ENCODE measurements at places on chromosomes 7 and 10. TPM values are rescaled to one million over a fixed set of nuclear protein-coding genes. Genes with fewer than 3 reads are reported as not detected.
A peak's percentile ranks its signal among the peaks of the same experiment; 100 is the strongest.

DNA sequence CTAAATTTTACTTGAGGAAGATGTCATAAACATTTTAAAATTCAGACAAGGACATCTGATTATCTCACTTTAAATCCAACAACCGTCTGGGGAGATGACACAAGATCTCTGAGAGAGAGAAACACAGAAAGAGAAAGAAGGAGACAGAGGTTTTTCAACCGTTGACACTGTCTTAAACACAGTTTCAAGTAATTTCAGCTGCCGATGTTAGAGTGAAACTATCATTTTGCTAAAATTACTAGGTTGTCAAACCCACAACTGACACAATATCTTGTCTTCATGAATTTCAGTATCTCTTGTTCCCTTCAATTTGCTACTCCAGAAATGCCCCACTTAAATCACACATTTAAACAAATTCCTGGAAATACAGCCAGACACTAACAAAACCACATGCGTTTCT, 174.8 kb downstream of the RAPGEF5 start:
- no peak for ATAC-seq

GRCh38 chr10:810351-810846, 120.9 kb upstream of the DIP2C start:
- no peak for ATAC-seq

DNA sequence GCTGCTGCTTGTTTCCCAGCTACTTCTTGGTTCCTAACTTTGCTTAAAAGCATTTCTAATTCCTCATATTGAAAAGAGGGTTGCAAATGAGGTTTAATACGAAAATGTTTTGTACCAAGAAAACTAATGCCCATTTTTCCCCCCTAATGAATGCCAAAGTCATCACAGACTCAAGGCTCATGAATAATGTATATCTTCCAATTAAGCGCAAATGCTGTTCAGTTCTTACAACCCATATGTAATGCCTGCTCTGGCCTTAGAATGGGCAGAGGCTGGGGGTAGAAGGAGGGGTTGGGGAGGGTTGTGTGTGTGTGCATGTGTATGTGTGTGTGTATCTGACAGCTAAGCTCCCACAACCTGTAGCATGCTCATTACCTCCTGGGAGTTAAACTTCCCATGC, 901.7 kb downstream of the KCNMA1 start:
- ATAC-seq, result no peak

- no peak for ATAC-seq
These were observed 58.0 kb upstream of the CELF2 start for GRCh38 chr10:10959666-10960065.

DNA sequence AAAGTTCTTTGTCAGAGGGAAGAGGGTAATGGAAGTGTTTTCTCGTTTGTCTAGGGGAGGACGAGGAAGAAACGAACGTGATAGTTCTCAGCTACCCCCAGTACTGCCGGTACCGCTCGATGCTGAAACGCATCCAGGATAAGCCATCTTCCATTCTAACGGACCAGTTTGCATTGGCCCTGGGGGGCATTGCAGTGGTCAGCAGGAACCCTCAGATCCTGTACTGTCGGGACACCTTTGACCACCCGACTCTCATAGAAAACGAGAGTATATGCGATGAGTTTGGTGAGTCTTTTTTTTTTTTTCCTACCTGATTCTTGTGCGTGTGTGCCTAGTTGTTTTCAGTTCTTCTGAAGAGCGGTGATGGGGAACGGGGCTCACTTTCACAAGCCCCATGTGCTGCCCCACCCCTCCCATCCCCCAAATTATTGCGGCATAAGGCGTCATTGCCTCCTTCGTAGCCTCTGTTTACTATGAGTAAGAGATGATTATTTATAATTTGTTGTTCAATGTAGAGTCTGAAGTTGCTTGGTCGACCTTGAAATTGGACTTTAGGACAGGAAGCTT, 98.6 kb downstream of the ARID5B start:
- ATAC-seq, result no peak

GRCh38 chr7:24050991-24051560, 232.9 kb upstream of the NPY start:
- no peak for ATAC-seq

DNA sequence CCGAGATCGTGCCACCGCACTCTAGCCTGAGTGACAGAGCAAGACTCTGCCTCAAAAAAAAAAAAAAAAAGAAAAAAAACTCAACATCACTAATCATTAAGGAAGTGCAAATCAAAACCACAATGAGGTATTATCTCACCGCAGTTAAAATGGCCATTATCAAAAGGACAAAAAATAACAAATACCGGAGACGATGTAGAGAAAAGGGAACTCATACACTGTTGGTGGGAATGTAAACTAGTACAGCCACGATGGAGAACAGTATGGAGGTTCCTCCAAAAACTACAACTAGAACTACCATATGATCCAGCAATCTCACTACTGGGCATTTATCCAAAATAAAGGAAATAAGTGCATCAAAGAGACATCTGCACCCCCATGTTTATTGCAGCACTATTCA, 24.3 kb downstream of the GRK5 start:
- no peak for ATAC-seq

- ATAC-seq, result no peak
These were observed 17.5 kb upstream of the KIF20B start for GRCh38 chr10:89683883-89684282.

DNA sequence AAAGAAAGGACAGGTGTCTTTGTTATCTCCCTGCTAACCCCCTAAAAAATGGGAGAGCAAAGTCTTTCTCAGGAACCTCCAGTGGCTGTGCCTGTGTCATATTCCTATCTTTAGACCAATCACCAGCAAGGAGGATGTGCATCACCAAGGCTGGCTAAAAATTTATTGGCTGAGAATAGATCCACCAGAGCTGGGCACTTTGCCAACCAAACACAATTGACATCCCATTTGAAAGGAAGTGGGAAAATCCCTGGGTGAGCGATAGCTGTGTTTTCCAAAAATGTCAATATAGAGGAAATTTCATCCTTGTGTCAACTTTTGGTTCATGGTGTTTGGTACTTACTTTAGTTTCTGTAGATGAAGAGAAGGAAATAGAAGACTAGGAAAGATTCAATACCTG, 13.1 kb upstream of the GPR141 start:
- no peak for ATAC-seq

- ATAC-seq, result peak; percentile 40
These were observed 330.9 kb upstream of the COBL start for GRCh38 chr7:51647486-51647885.

DNA sequence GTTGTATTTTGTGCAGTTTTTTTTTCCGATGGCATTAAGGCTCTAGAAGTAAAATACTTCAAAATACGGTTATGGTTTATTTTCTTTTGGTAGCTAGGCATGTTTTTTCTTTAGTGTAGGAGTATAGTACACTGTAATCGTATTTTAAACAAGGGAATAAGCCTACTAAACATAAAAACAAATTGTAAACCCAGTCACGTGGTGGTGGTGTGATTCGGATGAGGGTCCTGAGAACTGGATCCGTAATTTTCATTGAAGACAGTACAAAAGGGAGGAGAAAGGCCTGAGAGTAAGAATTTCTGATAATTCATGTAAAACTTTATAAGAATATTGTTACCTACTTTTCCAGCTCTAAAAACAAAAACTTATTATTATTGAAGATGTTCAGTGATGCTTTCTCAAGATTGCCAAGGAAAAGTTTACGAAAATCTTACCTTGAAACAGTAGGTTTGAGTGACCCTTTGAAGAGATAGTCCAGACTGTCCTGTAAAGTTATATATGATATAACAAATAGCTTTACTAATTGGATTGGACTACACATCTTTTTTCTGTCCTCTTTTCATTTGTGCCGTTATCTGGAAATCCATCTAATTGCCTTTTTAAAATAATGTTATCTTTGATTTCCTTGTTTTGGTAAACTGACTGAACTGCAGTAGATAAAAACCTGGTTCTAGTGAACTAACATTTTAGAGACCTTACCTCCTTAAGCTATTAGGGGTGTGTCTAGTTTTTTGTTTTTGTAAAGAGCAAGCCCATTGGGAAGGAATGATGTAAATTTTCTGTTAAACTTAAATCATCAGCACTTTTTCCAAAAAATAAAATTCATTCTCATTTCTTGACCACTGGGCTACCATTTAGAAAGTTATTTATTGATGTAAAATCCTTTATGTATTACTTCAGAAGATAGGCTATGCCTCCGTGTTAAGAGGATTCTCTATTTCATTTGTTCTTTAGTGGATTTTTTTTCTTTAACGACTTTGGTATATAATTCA, 1.0 kb upstream of the PBLD start:
- no peak for ATAC-seq

DNA sequence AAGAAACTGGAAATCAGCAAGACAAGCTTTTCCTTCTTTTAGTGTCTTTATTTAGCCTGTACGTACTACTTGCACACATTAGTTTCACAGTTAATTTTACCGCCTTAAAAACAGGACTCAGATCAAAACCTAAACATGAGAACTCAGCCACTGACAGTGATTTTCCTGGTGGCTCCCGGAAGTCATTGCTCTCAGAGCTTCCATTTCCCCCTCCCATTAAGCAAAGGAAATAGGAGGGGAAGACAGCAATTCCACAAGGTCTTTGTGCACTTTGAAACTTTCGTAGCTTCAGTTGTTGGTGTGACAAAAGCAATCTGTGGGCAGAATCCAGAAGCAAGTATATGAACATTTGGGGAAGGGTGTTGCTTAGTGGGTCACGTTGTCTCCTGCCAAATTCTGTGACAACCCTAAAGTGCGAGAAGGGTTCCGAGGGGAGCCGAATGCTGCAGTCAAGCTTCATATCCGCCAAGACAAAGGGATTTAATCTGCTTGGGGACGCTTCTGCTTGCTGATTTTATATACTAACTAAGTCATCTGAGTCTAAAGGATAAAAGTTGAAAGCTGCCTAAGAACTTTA, 30.4 kb downstream of the FAM53B start:
- no peak for ATAC-seq

Gene PTPRE
- 18.1 TPM for total RNA-seq

Gene CALML3
- total RNA-seq, result 0.41 TPM

Gene SUN3
- total RNA-seq, result not detected

Gene PPP1R17
- 1.7 TPM for total RNA-seq

Gene SMURF1
- 24.6 TPM for total RNA-seq

Gene RTKN2
- 0.78 TPM for total RNA-seq

Gene ADRA2A
- total RNA-seq, result 9.0 TPM

Gene LAMB4
- 0.15 TPM for total RNA-seq
